ENCODE measurements at places on chromosomes 1 and 21.
A peak's percentile ranks its signal among the peaks of the same experiment; 100 is the strongest.

- no peak for DNase-seq
Measured at GRCh38 chr1:242454262-242455051, 70.0 kb downstream of the PLD5 start.

- no peak for DNase-seq
Measured at GRCh38 chr1:113947388-113948107, 18.4 kb downstream of the HIPK1 start.

GRCh38 chr1:156244712-156245111 lies 2.7 kb downstream of the BGLAP start:
- DNase-seq, result no peak

- DNase-seq, result no peak
Measured at GRCh38 chr1:47501069-47501468, 63.2 kb downstream of the FOXD2 start.

DNA sequence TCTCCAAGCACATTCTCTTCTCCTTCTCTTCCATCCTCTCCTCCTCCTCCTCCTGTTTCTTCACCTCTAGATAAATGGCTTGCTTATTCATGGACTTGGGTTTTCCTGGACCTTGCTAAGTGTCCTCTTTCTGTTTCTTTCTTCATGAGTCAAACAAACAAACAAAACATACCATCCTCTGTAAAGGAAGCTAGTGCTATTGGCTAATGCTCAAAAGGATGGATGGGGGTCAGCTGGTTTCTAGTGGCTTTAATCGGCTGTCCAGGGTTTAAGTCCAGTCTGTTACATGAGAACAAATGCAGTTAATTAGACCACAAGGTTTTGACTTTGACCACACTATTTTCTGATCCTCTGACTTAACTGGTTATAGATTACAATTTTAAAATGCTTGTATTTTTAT lies 83.8 kb upstream of the TSPAN2 start:
- DNase-seq, result no peak

DNA sequence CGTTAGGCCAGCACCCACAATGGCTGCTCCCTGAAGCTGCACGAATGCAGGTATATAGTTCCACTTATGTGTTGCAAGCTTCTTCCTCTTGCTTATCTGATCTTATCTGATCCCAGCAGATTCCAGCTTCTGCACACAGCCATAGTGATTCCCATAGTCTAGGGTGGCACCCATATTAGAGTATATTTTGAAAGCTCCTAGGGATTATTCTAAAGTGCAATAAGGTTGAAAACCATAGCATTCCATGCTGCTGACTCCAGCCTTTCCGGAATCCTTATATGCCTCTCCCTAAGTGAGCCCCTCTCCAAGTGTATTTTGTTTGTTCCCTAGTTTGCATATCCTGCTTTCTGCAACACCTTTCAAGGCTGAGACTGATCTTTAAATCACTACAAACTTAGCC lies 432.0 kb downstream of the SETD4 start:
- DNase-seq, result no peak

DNA sequence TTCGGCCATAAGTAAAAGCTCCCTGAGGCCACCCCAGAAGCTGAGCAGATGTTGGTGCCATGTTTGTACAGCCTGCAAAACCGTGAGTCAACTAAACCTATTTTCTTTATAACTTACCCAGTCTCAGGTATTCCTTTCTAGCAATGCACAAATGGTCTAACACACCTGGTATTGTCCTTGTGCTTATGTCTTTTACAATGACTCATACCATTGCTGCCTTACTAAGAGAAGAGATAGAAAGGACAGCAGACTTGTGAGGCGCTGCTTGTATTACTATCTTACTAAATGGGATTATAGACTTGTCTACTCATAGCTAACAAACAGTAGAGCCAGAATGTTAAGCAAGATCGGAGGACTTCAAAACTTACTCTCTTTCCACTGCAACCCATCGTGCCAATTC lies 18.5 kb upstream of the CYYR1 start:
- DNase-seq, result no peak

DNA sequence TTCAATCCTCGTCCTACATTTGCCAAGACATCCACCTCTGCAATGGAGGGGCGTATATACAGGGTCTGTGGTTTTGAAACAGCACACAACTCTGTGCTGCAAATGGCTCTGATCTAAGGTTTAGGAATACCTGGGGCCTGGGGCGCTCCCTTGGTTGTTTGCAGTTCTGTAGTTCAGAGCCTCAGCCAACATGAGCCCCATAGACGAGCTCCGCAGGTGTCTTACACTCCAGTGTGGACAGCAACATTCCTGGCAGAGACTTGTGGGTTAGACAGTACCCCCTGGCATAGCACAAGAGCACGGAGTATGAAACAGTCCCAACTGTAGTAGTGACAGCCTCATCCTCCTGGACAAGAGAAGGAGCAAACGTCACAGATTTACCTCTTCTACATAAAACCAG lies 120.3 kb upstream of the BARHL2 start:
- no peak for DNase-seq

DNA sequence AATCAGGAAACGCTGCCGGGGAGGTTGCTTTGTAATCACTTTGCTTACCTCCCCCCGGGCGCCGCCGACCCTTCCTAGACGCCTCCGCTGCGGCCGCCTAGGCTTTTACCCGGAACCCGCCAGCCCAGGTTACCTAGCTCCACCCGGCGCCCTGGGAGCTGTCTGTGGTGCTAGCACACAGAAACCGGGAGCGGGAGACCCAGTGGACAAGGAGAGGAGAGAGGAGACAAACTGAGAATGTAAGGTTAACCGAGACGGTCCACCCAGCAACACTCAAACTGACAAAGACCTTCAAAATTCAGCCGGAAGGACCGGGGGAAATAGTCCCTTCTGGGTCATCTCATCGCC lies 9.8 kb downstream of the BARHL2 start:
- no peak for DNase-seq

GRCh38 chr1:54124472-54124871 lies 28.3 kb downstream of the CDCP2 start:
- no peak for DNase-seq

DNA sequence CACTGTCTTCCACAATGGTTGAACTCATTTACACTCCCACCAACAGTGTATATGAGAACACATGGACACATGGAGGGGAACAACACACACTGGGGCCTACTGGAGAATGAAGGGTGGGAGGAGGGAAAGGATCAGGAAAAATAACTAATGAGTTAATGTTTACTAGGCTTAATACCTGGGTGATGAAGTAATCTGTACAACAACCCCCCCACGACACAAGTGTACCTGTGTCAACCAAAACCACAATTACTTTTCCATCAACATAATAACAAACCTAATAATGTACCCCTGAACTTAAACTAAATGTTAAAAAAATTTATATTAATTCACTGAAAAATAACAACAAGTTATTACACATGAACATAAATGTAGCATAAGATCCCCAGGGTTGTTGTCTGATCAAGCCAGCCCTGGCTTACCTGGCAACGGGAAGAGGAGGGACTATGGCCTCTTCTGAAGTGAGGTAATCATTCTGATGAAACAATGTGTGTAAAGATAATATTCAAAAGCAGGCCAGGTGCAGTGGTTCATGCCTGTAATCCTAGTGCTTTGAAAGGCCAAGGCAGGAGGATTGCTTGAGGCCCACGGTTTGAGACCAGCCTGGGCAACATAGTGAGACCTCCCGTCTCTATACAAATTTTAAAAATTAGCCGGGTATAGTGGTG lies 40.8 kb upstream of the HEATR1 start:
- DNase-seq, result no peak

DNA sequence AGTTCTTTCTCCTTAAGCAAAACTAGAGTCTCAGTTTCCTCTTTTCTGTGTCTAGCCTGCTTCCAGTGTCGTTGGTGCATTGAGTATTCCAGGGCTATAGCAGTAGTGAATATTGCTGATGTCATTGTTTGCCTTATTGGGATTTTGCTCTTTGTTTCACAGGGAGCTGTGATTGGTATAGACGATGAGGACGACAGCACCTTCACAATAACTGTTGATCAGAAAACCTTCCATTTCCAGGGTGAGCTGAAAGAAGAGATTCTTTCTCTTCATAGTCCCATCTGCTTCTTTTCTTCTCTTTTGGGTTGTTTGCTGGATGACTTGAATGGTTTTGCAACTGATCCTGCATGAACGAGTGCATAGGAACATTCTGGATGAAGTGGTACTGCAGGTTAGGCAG lies 52.4 kb downstream of the OSBPL9 start:
- no peak for DNase-seq

- DNase-seq, result no peak
Measured at GRCh38 chr21:14686466-14687267, 140.6 kb upstream of the SAMSN1 start.

- no peak for DNase-seq
Measured at GRCh38 chr1:71693581-71693980, 588.8 kb downstream of the NEGR1 start.

GRCh38 chr1:39149509-39149908 lies 55.0 kb upstream of the MACF1 start:
- DNase-seq, result no peak

- peak; percentile 71 for DNase-seq
Measured at GRCh38 chr1:181083842-181084605, 4.5 kb upstream of the IER5 start.

- no peak for DNase-seq
Measured at GRCh38 chr21:28828021-28828420, 164.7 kb downstream of the LTN1 start.

DNA sequence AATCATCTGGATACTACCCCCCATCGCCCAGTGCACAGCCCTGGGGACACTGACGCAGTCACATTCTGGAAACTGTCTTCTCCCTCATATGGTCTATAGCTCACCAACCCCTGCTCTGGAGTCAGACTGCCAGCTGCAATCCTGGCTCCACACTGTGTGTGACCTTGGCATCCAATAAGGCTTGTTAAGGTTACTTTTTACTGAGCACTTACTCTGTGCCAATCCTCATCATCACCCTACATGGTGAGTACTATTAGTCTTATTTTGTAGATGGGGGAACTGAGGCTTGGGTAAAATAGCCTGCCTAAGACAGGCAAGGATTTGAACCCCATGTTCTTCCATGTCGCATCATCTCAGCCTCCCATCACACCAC lies 34.9 kb downstream of the AHDC1 start:
- no peak for DNase-seq

DNA sequence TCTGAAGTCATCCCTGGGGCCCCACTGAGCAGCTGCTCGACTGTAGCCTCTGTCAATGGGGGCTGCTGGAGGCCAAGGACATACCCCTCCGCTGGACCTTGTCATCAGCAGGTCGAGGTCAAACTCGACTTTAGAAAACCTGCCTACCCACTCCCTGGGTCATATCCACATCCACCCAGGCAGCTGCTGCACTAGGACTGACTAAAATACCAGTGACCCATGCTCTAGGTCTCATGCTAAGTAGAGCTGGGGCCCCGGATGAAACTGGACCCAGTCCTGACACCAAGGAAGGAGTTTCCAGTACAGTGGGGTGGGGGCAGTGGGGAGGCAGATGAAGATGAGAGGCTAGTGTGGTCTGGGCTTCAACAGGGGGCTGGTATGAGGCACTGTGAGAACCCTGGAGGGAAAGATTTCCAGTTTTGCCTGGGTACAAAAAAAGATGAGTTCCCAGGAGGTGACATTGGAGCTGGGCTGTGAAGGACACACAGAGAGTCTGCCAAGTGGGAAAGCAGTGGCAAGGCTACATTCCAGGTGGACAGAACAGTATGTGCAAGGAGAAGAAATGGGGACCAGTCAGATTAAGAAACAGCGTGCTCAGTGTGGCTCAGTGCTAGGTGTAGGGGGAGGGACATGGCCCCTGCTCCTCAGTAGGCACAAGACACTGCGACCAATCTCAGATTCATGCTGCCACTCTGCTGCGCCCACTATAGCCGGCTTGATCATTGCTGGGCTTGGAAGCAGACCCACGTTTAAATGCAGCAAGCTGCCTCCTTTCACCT lies 12.4 kb downstream of the SLC2A1 start:
- no peak for DNase-seq
